ENCODE measurements at places on chromosomes 11 and 22.

GRCh38 chr11:69218946-69219720 is 63.4 kb downstream of the SMIM38 start:
- peaks cover 47% of the 10 kb centered on the region for H3K4me1 ChIP-seq
- H3K27me3 ChIP-seq = no peaks in the 10 kb centered on the region
- no peaks in the 10 kb centered on the region for H3K36me3 ChIP-seq
- DNase-seq = no peak

DNA sequence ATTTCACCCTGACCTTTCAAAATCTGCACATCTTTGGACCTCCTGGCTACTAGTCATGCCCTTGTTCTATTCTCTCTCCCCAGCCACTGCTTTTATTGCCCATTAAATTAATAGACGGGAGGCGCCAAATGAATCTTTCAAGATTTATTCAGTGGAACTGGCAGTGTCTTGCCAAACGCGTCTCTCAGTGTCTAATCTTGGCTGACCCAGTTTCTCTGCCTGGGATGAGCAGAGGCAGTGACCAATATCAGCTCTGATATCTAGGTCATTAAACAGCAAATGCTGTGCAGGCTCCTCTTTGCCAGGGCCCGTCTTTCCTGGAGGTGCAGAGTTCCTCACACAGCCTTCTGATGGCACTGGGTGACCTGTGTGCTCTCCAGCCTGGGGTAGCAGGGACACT is 74.0 kb downstream of the TRAF6 start:
- peaks cover 12% of the 10 kb centered on the region for H3K4me1 ChIP-seq
- peaks cover 4% of the 10 kb centered on the region for H3K36me3 ChIP-seq
- no peak overlapping the region for H3K27ac ChIP-seq
- H3K4me3 ChIP-seq = no peak overlapping the region
- DNase-seq = no peak

DNA sequence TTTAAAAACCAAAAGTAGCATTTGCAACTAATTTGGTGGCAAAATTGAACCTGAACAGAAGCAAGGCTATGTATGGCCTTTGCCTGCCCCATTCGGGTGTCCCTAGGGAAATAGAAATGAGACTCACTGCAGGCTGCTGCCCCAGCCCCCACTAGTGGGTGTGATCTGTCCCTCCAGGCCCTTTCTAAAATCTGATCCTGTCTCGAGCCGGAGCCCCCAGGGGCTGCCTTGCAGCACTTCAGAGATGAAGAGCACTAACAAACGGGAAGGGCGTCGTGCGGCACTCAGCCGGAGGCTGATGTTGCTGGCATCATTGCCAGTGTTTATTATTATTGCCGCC is 43.2 kb downstream of the CD82 start:
- no peak overlapping the region for H3K4me3 ChIP-seq
- no peak overlapping the region for H3K27ac ChIP-seq
- peaks cover 5% of the 10 kb centered on the region for H3K4me1 ChIP-seq

DNA sequence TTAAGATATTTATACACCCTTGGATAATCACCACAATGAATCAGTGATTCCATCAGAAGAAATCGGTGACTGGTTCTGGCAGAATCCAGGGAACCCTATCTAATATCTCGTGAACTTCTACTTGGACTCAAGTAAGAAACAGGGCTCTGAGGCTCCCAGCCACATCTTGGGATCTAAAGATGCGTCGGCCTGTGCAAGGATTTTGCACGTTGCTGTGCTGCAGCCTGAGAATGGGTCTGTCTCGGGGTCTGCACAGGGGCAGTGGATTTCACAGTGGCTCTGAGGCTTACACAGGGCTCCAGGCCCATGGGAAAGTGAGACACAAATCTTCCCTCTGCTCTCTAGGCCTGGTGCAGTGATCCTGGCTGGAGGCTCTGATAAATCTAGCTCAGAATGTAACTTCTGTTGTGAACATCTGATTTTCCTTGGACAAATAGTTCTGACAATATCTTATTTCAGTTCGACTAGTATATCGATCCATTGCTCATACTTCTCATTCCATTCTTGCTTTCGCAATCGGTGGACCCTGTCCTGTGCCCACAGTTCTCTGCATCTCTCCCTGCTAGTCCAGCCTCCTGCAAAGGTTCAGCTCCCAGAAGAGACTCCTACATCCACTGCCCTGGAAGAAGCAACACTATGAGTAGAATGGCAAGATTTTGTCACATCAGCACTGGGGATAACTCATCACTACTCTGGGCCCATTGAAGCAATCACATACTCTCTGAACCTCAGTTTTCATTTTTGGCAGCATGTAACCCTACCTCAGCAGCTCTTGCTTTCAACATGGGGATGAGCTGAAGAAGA is 105.5 kb upstream of the TOP3B start:
- H3K36me3 ChIP-seq = no peaks in the 10 kb centered on the region
- H3K4me1 ChIP-seq = no peaks in the 10 kb centered on the region
- no peaks in the 10 kb centered on the region for H3K27me3 ChIP-seq
- DNase-seq = no peak

DNA sequence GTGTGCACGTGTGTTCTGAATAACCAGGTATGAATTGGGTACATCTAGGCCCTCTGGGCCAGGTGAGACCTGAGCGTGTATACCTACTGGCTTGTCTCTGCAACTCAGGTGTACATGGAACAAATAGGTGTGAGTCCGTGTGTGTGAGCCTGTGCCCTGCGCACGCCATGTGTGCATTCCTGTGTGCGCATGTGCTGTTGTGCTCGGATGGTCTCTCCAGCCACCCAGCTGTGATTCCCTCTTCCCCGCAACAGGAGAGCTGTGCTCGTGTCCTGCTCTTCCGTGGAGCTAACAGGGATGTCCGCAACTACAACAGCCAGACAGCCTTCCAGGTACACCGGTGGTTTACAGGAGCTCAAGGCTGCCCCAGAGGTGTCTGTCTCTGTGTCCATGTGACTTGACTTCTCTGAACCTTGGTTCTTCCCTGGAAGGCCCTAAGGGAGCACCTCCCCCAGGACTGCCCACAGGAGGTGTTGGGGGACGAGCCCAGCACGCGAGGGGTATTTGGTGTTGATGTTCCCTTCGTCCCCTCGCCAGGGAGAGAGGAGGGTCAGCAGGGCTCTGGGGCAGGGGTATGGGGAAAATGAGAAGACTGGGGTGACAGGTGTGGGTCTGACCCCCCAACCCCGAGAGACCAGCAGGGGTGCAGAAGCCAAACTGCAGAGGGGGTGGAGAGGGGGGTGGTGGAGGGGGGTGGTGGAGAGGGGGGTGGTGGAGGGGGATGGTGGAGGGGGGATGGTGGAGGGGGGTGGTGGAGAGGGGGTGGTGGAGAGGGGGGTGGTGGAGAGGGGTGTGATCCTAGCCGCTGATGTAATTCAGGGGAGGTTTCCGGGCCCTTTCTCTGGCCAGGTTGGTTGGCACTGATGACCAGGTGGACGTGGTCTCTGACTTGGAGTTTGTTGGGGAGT is 10.7 kb downstream of the SHANK3 start:
- no peak overlapping the region for H3K27ac ChIP-seq
- peaks cover 13% of the 10 kb centered on the region for H3K4me1 ChIP-seq
- no peak for DNase-seq
- no peak overlapping the region for H3K4me3 ChIP-seq
- no peaks in the 10 kb centered on the region for H3K36me3 ChIP-seq

DNA sequence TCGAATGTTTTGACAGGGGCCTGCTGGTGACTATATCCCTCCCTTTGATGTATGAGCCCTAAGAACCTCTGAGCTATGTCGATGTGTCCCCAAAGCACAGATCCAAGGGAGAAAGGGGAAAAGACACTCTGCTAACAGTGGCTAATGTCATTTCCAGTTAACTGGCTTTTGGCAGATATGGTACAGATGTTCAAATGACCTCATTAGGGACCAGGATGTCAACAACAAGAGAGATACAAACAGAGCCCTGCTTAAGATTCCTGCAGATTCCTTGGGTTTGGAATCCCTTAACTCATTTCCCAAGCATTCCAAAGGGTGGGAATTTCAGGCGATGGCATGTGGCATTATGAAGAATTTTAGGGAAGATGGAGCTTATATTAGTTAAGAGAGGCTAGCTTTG is 517.3 kb downstream of the SOX6 start:
- H3K4me3 ChIP-seq = no peak overlapping the region
- no peak overlapping the region for H3K27ac ChIP-seq
- H3K27me3 ChIP-seq = no peaks in the 10 kb centered on the region
- no peaks in the 10 kb centered on the region for H3K4me1 ChIP-seq
- no peaks in the 10 kb centered on the region for H3K36me3 ChIP-seq

DNA sequence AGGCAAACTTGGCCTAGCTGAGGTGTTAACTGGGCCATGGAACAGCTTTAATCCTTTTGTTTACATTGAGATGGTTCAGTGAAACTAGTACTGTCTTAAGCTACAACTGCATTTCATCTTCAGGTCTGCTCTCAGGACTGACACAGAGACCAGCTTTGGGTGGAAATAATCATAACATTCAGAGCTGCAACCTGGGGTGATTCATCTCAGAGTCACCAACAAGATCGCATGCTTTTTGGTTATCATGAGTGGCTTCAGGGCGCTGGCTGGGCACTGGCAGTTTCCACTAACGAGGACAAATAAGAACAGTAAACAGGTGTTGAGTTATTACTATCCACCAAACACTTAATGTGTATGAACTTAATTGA is 60.9 kb upstream of the PAX6 start:
- no peaks in the 10 kb centered on the region for H3K27me3 ChIP-seq
- no peak for DNase-seq
- no peak overlapping the region for H3K27ac ChIP-seq
- H3K4me3 ChIP-seq = no peak overlapping the region
- no peaks in the 10 kb centered on the region for H3K36me3 ChIP-seq

DNA sequence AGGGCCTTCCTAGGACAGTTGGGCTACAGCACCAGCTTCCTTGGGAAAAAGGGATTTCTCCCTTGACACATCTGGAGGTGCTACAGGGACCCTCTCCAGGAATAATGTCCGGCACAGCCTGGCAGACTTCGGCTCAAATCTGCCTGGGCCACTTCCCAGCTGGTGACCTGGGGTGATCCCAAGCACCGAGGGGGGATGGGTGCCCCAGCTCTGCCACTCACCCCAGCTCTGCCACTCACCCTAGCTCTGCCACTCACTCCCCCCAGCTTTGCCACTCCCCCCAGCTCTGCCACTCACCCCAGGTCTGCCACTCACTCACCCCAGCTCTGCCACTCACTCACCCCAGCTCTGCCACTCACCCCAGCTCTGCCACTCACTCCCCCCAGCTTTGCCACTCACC is 9.9 kb downstream of the OSBPL5 start:
- peak overlapping the region; percentile 44 for H3K4me3 ChIP-seq
- DNase-seq = no peak
- H3K36me3 ChIP-seq = no peaks in the 10 kb centered on the region
- peak overlapping the region; percentile 83 for H3K27ac ChIP-seq
- no peaks in the 10 kb centered on the region for H3K27me3 ChIP-seq

DNA sequence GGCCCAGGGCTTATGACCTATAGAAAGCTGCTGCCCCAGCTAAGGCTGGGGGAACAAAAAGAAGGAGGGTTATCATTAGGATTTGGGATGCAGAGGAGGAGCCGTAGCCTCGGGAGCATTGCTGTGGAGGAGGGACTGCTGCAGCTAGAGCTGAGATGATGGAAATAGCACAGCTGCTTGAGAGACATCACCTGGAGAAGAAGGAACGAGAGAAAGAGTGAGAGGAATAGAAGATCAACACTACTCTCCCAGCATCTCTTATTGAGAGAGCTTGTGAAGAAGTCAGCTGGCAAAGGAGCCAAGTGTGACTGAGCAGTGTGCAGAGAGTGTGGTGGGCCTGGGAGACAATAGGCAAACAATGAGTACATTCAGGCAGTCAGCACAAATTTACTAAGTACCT is 100.7 kb upstream of the PLET1 start:
- no peak overlapping the region for H3K27ac ChIP-seq
- DNase-seq = no peak
- H3K27me3 ChIP-seq = no peaks in the 10 kb centered on the region

DNA sequence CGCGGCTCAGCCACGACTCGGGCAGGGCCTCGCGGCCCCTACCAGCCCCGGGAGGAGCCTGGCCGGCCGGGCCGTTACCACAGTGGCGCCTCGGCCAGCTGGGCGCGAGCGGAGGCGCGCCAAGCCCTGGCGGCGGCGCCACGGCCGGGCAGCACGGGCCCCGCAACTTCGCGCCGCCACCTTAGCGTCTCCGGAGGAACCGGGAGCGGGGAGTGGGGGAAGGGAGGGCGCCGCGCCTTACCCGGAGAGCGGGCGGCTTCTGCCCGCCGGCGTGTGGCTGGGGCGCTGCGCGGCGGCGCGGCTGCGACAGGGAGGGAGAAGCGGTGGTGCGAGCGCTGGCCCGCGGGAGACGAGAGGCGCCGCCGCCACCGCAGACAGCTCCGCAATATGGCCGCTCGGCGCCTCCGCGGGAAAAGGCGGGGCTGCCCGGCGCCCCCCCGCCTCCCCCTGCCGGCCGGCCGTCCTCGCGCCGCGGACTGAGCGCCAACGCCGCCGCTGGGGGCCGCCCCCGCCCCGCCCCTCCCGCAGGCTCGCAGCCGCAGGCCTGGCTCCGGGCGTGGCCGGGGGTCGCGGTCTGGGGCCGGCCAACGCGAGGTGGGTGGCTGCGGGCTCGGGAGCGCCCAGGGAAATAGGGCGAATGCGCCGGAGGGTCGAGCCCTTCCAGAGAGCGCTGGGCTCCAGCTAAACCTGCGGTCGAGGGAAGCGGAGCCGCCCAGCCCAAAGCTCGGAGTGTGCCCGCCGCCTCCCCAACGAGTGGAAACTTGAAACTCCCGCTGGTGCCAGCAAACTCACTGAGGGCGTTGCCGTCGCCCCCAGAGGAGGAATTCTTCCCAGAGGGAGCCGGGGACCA is at the start of gene RDX:
Gene RDX, minus strand, starts transcription at position 389 of the 850 bp plus-strand sequence. CDS start 16,922 bp downstream, outside the sequence.
- no peak for DNase-seq
- H3K27me3 ChIP-seq = no peaks in the 10 kb centered on the region
- peak within 1 kb of the TSS; percentile 95 for H3K27ac ChIP-seq
- no peaks in the 10 kb centered on the region for H3K36me3 ChIP-seq

GRCh38 chr22:32823024-32823730 is 21.7 kb downstream of the TIMP3 start:
- H3K27me3 ChIP-seq = no peaks in the 10 kb centered on the region
- DNase-seq = no peak
- H3K4me3 ChIP-seq = no peak overlapping the region
- H3K27ac ChIP-seq = no peak overlapping the region
- no peaks in the 10 kb centered on the region for H3K36me3 ChIP-seq

GRCh38 chr11:57353036-57353435 is 14.9 kb downstream of the P2RX3 start:
- H3K27ac ChIP-seq = no peak overlapping the region
- no peak for DNase-seq
- no peaks in the 10 kb centered on the region for H3K27me3 ChIP-seq
- H3K4me1 ChIP-seq = peaks cover 11% of the 10 kb centered on the region
- H3K4me3 ChIP-seq = no peak overlapping the region
